ENCODE measurements at places on chromosomes 5 and 9. TPM values are rescaled to one million over a fixed set of nuclear protein-coding genes. Genes with fewer than 3 reads are reported as not detected.

The PRDM12 gene
- total RNA-seq, result 0.21 TPM

The VPS13A gene
- 6.7 TPM for total RNA-seq

The MEF2C gene
- total RNA-seq, result 0.02 TPM

The MEGF10 gene
- total RNA-seq, result not detected

The INSL4 gene
- total RNA-seq, result 17.9 TPM

The C5 gene
- total RNA-seq, result 11.4 TPM

Measured in A549 treated with Hydrocortisone at 1 μM for 4 hours (cell line).